ENCODE measurements at places on chromosomes 4 and X.

GRCh38 chrX:35800474-35800873 lies 2.3 kb downstream of the MAGEB16 start:
- H3K36me3 ChIP-seq: no peaks in the 10 kb centered on the region
- H3K27me3 ChIP-seq: no peaks in the 10 kb centered on the region
- H3K27ac ChIP-seq: no peak overlapping the region
- no peak overlapping the region for H3K4me3 ChIP-seq
- H3K4me1 ChIP-seq: no peaks in the 10 kb centered on the region
- no peak for DNase-seq

DNA sequence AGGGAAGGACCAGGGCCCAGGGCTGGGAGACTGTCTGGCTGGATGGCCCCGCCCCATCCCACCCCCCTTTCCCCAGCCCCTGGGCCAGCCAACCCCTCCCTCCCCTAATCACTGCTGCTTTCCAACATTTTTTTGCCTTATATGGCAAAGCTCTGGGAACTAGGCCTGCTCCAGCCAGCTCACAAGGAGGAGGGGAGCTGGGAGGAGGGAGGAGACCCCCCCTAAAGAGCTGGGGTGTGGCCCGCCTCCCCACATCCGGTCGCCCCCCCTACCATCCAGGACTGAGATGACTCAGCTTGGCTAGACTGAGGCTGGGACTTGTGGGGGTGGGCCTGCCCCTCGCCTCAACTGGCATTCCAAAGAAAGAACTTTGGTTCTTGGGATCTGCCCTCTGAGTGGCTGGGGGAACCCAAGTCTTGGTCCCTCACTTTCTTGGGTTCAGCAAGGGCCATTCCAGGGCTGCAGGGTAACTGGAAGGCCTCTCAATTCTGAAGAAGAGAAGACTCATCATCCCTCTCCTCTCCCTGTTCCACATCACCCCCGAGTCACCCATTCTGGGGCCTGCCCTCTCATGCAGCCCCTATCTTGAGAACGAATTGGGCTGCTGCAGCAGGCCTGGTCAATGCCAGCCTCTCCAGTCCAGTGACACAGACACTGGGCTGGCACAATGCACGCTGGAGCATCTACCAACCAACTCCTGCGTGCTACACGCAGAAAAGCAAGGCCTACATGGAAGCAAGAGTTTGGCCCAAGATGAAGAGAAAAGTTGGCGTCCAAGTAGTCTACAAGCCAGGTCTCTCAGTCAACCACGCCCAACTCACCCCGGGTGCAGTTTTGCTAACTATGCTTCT lies 4.8 kb downstream of the FLNA start:
- DNase-seq: peak; percentile 64
- H3K4me3 ChIP-seq: peak overlapping the region; percentile 96
- H3K27ac ChIP-seq: peak overlapping the region; percentile 94
- H3K27me3 ChIP-seq: no peaks in the 10 kb centered on the region
- no peaks in the 10 kb centered on the region for H3K36me3 ChIP-seq

GRCh38 chr4:24322995-24323394 lies 261.4 kb downstream of the DHX15 start:
- no peak overlapping the region for H3K4me3 ChIP-seq
- DNase-seq: no peak
- H3K36me3 ChIP-seq: no peaks in the 10 kb centered on the region
- H3K27ac ChIP-seq: no peak overlapping the region
- H3K4me1 ChIP-seq: no peaks in the 10 kb centered on the region

- no peak overlapping the region for H3K4me3 ChIP-seq
- DNase-seq: no peak
- peak overlapping the region; percentile 74 for H3K27ac ChIP-seq
- H3K36me3 ChIP-seq: no peaks in the 10 kb centered on the region
Observed at GRCh38 chr4:40234519-40235039, 37.7 kb downstream of the RHOH start.

- H3K27me3 ChIP-seq: no peaks in the 10 kb centered on the region
- H3K4me1 ChIP-seq: no peaks in the 10 kb centered on the region
- peak overlapping the region; percentile 86 for H3K27ac ChIP-seq
Observed at GRCh38 chrX:96685210-96686099, 813 bp downstream of the DIAPH2 start.

DNA sequence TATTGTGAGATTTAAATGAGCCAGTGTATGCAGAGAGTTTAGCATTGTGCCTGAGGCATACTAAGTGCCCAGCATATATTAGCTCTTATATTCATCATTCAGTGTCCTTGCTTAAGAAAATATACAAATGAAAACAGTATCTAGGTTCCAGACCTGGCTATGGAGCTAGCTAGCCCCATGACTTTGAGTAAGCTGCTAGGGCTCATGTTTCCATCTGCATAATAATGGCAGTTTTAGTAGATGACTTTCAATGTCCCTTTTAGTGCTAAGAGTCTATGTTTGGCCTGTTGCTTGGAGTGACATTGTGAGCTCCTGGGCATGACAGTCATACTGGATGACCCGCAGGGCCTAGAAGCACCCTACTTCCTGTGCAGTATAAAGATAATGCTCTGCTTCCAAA lies 435.3 kb downstream of the ZIC3 start:
- H3K4me1 ChIP-seq: no peaks in the 10 kb centered on the region
- DNase-seq: no peak
- H3K27ac ChIP-seq: no peak overlapping the region
- no peak overlapping the region for H3K4me3 ChIP-seq

GRCh38 chr4:148044912-148045352 lies 313.0 kb downstream of the ARHGAP10 start:
- H3K27me3 ChIP-seq: no peaks in the 10 kb centered on the region
- no peaks in the 10 kb centered on the region for H3K36me3 ChIP-seq
- H3K27ac ChIP-seq: no peak overlapping the region
- H3K4me1 ChIP-seq: no peaks in the 10 kb centered on the region

GRCh38 chrX:91108761-91109160 lies 325.9 kb upstream of the PABPC5 start:
- H3K4me3 ChIP-seq: no peak overlapping the region
- H3K36me3 ChIP-seq: no peaks in the 10 kb centered on the region
- no peak for DNase-seq
- H3K27me3 ChIP-seq: no peaks in the 10 kb centered on the region
- no peaks in the 10 kb centered on the region for H3K4me1 ChIP-seq

DNA sequence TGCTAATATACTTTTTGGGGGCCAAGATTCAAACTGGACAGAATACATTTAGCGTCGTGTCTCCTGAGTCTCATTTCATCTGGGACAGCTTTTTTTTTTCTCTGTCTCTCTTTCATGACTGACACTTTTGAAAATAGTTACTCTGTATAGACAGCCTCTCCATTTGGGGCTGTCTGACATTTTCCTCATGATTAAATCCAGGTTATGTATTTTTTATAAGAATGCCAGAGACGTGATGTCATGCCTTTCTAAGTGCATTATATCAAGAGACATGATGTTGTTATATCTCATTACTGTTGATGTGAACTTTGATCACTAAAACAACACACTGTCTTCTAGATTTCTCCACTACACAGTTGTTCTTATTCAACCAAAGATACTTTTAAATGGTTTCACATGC lies 199.0 kb downstream of the BANK1 start:
- H3K4me3 ChIP-seq: no peak overlapping the region
- H3K27me3 ChIP-seq: no peaks in the 10 kb centered on the region
- DNase-seq: no peak
- H3K27ac ChIP-seq: no peak overlapping the region
- no peaks in the 10 kb centered on the region for H3K36me3 ChIP-seq

DNA sequence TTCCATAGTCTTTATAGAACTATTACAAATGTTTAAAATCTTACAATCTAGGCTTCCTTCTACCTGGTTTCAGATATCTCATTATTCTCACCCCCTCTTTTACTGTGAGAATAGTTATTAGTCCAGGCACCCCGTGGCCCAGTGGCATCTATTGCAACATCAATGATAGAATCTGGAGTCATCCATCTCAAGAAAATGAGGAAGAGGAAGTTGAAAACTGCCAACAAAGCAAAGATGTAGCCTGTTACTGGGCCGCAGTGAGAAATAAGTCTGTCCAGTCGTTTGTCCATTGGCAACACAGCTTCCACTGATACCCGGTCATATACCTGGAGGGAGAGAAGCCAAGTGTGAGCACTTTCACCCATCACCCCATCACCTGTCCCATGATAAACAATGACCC lies 6.0 kb upstream of the ASB11 start:
- no peaks in the 10 kb centered on the region for H3K36me3 ChIP-seq
- no peak overlapping the region for H3K4me3 ChIP-seq

DNA sequence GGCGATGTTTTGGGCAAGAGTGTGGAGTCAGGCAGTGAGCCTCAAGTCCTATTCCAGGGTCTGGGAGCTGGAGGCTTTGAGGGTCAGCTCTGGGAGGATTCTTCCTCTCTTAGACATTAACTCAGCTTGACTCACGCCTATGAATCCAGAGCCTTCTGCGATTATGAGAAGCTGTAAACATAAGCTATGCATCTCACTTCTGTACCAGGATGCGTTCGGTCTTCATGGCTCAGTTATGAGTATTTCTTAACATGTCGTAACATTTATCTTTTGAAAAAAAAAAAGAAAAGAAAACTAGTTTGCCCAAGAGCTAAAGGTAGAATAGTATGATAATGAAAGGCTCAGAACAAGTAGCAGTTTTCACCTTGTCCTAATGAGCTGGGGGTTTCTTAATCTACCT lies 4.6 kb downstream of the SHROOM2 start:
- DNase-seq: no peak
- H3K27me3 ChIP-seq: no peaks in the 10 kb centered on the region
- no peak overlapping the region for H3K27ac ChIP-seq
- H3K4me1 ChIP-seq: no peaks in the 10 kb centered on the region

DNA sequence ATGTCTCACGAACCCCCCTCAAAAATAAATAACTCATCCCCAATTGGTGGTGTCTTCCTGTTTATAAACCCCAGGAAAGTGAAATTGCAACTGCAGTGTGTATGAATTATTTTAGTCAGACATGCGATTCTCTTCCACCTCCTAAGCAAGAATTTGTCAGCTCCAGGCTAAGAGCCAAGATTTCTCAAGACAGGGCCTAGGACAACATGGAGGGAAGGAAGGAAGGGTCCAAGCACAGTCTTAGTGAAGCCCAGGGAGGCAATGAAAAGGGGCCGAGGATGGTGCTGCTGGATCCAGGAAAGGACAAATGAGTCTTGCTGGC lies 20.0 kb downstream of the SH3KBP1 start:
- no peaks in the 10 kb centered on the region for H3K27me3 ChIP-seq
- no peak overlapping the region for H3K4me3 ChIP-seq
- H3K4me1 ChIP-seq: no peaks in the 10 kb centered on the region
- H3K27ac ChIP-seq: no peak overlapping the region
- DNase-seq: no peak

DNA sequence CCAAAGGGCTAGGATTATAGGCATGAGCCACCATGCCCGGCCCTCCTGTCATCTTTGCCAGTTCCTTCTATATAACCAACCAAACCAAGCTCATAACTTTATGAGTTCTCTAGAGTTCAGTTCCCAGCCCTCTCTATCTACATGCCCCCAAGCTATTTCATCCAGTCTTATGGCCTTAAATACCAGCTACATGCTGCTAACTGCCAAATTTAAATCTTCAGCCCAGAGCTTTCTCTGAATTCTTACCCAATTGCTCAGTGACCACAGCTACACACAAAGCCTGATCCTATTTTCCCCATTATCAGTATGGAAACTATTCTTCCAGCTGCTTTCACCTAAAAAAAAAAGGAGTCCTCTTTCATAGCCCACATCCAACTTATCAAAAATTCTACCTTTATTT lies 23.1 kb downstream of the TMEM184C start:
- H3K4me1 ChIP-seq: no peaks in the 10 kb centered on the region
- H3K27ac ChIP-seq: no peak overlapping the region
- no peaks in the 10 kb centered on the region for H3K27me3 ChIP-seq
- H3K36me3 ChIP-seq: peaks cover 3% of the 10 kb centered on the region
- DNase-seq: no peak
- H3K4me3 ChIP-seq: no peak overlapping the region

- no peak for DNase-seq
- H3K27ac ChIP-seq: no peak overlapping the region
- no peaks in the 10 kb centered on the region for H3K27me3 ChIP-seq
- no peaks in the 10 kb centered on the region for H3K36me3 ChIP-seq
- H3K4me3 ChIP-seq: no peak overlapping the region
Observed at GRCh38 chrX:1679238-1679637, 64.4 kb downstream of the ASMT start.

GRCh38 chr4:136526517-136526916 lies 1005.8 kb downstream of the PCDH18 start:
- no peaks in the 10 kb centered on the region for H3K27me3 ChIP-seq
- H3K4me3 ChIP-seq: no peak overlapping the region
- H3K4me1 ChIP-seq: no peaks in the 10 kb centered on the region
- no peaks in the 10 kb centered on the region for H3K36me3 ChIP-seq
- no peak overlapping the region for H3K27ac ChIP-seq
- DNase-seq: no peak

- H3K27ac ChIP-seq: no peak overlapping the region
- H3K4me1 ChIP-seq: peaks cover 65% of the 10 kb centered on the region
- H3K36me3 ChIP-seq: peaks cover 6% of the 10 kb centered on the region
- H3K4me3 ChIP-seq: no peak overlapping the region
- no peak for DNase-seq
Observed at GRCh38 chr4:102819588-102820365, 7.6 kb downstream of the UBE2D3 start.

DNA sequence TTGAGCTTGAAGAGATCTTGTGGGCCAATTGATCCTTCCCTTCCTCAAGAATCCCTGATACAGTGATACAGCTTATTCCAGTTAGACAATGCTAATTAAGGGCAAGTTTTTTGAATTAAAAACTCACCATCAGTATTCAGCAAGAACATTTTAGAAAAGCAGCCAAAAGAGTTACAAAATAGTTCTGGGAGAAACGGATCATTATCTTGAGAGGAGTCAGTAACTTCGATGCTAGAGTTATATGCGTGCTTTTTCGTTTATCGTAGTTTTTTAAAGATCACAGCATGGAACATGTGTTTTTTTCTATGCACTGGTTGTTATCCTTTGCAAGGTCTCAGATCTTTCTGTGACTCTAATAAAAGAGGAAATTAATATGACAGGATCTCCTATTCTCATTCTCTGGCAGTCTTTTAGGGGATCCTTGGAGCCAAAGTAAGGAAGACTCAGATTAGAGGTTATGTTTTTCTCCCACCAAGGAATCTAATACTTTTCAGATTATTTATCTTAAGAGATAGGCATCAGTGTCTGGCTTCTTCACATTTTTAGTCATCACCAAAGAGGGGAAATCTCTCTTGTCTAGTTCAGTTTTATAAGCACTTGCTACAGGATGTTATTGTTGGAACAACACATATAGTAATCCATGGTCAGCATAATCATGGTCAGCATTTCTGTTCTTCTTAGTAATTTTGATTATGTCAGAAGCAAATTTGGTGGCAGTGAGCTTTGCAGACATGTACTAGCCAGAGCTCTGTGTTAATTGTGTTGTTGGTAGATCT lies 109.7 kb downstream of the PDLIM5 start:
- H3K36me3 ChIP-seq: no peaks in the 10 kb centered on the region
- H3K4me3 ChIP-seq: no peak overlapping the region
- H3K27ac ChIP-seq: no peak overlapping the region

DNA sequence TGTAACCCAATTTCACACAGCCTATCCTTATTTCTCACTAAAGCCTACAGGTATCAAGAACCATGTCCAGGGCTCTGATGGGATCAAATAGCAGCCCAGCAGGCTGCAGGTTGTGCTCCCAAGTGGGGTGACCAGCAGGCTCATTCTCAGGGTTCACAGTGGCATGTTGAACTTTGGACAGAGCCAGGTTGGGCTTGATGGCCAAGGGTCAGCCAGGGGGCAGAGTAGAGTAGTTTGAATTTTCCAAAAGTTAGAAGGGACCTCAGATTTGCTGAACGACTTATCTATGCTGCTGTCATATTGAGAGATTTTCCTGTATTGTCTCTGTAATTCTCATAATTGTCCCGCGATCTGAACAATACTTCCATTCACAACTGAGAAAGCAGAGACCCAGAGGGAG lies 310.8 kb upstream of the BOD1L1 start:
- no peaks in the 10 kb centered on the region for H3K4me1 ChIP-seq
- H3K4me3 ChIP-seq: no peak overlapping the region
- no peak for DNase-seq
